A549 (cell line): ENCODE measurements at places on chromosomes 7 and 10.

DNA sequence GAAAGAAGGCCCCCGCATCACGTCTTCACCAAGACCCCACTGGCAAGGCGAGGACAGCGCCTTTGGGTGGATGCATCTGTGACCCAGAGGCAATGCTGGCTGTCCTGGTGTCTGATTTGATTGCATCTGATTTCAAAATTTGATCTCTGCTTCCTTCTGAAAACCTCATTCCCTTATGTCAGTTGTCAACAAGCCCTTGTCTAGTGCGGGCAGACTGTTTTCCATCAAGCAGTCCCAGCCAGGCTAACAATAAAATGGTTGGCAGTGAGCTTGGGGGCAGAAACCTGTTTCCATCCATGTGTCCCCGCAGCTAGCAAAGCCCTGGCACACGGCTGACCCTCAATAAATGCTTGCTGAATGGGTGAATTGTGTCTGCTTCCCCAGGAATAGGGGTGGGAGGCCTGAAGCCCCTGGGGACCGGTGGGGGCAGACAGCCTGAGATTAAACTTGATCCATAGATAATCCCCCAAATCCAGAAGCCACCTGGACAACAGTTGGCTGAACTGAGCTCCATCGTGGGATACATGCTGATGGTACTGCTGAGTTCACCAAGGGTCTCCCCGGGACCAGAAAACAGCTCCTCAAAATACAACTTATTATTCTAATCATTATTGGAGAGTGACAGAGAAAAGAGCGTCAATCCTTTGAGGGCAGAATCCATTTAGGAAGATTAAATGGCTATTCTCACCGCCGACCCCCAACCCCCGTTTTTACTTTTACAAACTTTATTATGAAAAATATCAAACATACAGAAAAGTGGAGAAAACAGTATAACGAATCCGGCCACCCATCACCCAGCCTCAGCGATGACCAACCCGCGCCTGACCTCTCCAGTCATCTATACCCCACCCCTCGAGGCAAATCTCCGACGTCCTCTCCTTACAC is 912 bp upstream of the DUSP5 start:
- no peak for DNase-seq

- DNase-seq: no peak
Measured at GRCh38 chr10:87864496-87865059, 1.2 kb downstream of the PTEN start.

DNA sequence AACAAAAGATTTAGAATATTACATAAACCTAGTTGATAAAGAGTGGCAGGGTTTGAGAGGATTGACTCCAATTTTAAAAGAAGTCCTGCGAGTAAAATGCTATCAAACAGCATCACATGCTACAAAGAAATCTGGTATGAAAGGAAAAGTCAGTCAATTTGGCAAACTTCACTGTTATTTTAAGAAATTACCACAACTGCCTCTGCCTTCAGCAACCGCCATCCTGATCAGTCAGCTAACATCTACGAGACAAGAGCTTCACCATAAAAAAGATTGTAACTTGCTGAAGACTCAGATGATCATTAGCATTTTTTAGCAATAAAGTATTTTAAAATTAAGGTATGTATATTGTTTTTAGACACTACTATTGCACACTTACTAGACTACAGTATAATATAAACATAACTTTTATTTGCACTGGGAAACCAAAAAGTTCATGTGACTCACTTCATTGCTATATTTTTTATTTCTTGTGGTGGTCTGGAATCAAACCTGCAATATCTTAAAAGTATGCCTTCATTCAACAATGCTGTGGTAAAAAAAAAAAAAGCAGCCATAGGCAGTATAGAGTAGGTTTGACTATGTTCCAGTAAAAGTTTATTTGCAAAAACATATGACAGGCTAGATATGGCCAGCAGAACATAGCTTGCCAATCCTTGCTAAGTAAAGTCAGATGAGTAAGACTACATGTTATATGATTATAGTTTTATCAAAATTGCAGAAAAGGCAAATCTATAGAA is 74.4 kb downstream of the GLCCI1 start:
- DNase-seq: no peak

DNA sequence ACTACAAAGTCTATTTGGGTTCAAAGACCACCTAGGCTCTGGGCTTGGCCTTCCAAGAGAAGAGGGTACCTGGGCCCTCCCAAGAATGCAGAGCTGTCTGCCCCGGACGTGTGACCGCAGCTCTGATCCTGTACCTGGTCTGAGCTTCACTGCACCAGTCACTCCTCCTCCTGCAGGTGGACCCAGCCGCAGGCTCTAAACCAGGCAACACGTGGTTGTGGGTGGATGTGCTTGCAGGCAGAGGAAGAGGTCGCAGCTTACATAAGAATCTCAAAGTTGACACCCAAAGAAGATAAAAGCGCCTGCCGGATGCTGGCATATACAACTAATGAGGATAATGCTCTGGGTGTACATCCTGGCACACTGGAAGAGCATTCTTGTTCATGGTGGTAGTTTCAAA is 9.4 kb upstream of the PFKP start:
- DNase-seq: no peak

DNA sequence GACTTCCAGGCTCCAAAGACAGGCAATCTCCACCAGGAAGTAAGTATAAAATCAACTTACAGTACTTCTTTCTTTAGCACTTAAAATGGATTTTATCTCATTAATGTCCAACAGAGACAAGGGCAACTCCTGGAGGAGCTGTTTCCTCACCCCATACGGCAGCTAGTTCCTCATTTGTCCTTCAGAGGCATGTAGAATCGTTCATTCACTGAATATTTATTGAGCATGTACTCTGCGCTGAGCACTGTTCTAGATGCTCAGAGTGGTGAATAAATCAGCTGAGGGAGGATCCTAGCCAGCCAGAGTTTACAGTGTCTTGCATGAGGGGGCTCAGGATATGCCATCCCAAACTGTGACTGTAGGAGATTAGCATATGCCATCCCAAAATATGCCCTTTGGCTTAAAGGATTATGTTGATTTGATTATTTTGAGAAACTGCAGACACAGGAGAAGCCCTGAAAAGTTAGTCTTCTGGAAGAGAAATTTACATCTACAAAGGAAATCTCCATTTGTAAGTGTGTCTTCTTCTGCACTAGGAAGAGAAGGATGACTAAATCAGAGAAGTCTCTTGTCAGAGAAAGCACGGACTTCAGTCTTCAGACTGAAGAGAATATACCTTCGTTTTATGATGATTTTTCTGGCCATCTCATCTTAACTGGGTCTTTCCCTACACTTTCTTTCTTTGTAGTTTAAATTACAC is 66.9 kb downstream of the BAMBI start:
- no peak for DNase-seq

- no peak for DNase-seq
Measured at GRCh38 chr10:74415146-74415839, 264.3 kb downstream of the ADK start.

GRCh38 chr7:28579571-28579970 is 167.3 kb downstream of the CREB5 start:
- no peak for DNase-seq

- DNase-seq: no peak
Measured at GRCh38 chr7:75537731-75538130, 45.6 kb downstream of the SPDYE5 start.

DNA sequence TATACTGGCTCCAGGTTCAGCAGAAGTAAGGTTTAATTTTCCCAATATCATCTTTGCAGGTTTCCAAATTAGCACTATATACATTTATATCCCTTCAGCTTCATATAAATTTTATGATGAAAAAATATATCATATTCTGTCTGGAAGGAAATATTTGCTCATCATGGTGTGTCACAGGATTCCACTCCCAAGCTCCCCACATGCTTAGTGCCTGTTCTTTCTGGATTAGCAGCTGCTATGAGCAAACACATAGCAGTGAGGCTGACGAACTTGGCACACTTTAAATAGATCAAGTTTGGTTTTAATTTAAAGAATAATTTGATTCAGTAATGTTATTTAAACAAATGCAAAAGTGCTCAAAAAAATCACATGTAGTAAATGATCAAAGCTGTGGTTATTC is 251.9 kb downstream of the AGMO start:
- DNase-seq: no peak

- DNase-seq: peak; percentile 90
Measured at GRCh38 chr10:99339077-99339476, 9.9 kb downstream of the CNNM1 start.

- no peak for DNase-seq
Measured at GRCh38 chr10:31612082-31612481, 293.1 kb downstream of the ZEB1 start.

DNA sequence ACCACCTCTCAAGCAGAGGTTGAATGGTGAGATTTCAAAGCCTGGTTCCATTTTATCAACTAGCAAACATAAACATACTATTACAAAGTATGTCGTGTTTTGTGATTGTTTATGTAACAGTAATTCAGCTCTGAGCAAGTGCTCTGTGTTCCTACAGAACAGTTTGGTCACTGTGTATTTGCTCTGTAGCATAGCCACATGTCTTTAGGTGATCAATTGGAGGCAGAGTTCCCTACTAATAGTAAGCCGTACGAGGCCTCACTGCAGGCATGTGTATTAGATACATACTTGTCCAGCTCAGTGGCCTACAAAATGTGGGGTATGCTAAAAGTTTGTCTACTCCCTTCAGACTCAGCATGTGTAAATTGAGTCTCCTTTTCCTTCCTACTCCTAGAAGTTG is 53.0 kb downstream of the C1GALT1 start:
- DNase-seq: no peak
